GM12878 (cell line): ENCODE measurements at places on chromosomes 12 and 14. TPM values are rescaled to one million over a fixed set of nuclear protein-coding genes. Genes with fewer than 3 reads are reported as not detected.
A peak's percentile ranks its signal among the peaks of the same experiment; 100 is the strongest.

Gene GRIP1
- polyA plus RNA-seq = 0.09 TPM in 1 of 2 replicates, not detected in the other

Gene CIDEB
- 2.8 and 3.3 TPM in 2 replicates for polyA plus RNA-seq

Gene KCNA5
- not detected in 2 replicates for polyA plus RNA-seq

Gene C12orf42
- polyA plus RNA-seq = 2.5 and 2.7 TPM in 2 replicates

DNA sequence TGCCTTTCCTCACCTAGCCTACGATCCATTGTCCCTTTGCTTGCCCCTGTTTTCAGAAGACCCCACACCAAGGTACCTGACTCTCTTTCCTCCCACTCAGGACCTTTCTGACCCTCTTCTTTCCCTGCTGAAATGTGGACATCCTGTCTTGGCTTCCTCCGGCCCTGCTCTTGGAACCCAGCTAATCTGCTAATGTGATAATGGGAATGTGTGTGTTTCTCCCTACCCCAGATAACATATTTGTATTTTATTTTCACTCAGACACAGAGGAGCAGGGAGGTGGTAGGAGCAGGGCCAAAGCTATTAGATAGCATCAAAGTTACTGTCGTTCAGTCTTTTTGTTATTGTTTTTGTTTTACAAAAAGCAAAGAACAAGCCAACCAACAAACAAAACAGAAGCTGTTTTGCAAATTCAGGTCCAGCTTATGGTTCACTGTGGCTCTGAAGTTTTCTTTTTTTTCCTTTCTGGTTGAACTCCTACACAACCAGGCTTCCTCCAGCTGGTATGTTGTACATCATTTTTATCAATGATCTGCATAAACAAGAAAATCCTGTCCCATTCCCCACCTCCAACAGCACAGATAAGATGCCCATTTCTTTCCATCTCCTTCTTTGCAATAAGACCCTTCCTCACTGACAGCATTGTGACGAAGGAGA lies 137.3 kb downstream of the C12orf75 start:
- no peaks in the 10 kb centered on the region for H3K36me3 ChIP-seq
- no peak for DNase-seq
- no peak overlapping the region for H3K4me3 ChIP-seq
- H3K4me1 ChIP-seq = no peaks in the 10 kb centered on the region
- peaks cover 2% of the 10 kb centered on the region; the same call in 1 of the 2 replicates for H3K27me3 ChIP-seq

- no peaks in the 10 kb centered on the region for H3K36me3 ChIP-seq
- no peak for DNase-seq
- no peaks in the 10 kb centered on the region for H3K4me1 ChIP-seq
- no peak overlapping the region for H3K4me3 ChIP-seq
- no peaks in the 10 kb centered on the region for H3K27me3 ChIP-seq
- H3K27ac ChIP-seq = no peak overlapping the region
Observed at GRCh38 chr12:8681129-8681884, 16.5 kb upstream of the RIMKLB start.

GRCh38 chr14:81177225-81177624 lies 43.5 kb downstream of the GTF2A1 start:
- peaks cover 23% of the 10 kb centered on the region for H3K4me1 ChIP-seq
- DNase-seq = no peak
- no peak overlapping the region for H3K4me3 ChIP-seq

DNA sequence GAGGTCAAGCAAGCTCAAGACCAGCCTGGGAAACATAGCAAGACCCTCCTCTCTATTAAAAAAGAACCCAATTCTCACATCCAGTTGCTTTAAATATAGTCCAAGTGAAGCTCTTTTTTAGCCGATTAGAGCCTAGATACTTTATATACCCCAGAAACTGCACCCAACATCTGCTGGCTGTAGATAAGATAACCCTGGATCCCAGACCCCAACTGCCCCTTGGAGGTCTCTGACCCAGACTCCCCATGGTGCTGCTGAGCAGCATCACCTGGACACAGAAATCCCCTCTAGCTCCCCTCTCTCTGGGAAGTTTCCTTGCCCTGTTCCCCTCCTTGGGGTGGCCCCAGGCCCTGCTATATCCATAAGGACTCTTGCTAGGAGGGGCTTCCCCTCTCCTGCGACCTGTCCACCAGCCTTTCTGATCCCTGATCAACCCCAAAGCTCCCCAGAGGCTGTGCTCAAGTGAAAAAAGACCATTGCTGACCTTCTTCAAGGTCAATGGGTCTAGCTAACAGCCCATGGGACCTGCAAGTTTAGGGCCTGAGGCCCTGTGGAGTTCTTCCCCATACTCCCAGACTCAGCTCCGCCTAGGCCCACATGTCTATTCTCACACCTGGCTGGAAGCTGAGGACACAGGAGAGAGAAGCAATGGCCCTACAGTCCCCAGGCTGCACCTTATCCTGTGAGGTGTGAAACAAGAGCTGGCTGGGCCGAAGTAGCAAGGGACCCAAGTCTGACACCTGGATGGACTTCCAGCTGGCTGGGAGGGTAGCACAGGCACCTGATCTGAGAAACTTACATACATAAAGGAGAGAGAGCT lies 56.2 kb downstream of the ARL6IP4 start:
- no peaks in the 10 kb centered on the region for H3K4me1 ChIP-seq
- no peak overlapping the region for H3K4me3 ChIP-seq
- no peaks in the 10 kb centered on the region; the same call in none of the 2 replicates for H3K27me3 ChIP-seq
- no peak for DNase-seq
- H3K36me3 ChIP-seq = no peaks in the 10 kb centered on the region

DNA sequence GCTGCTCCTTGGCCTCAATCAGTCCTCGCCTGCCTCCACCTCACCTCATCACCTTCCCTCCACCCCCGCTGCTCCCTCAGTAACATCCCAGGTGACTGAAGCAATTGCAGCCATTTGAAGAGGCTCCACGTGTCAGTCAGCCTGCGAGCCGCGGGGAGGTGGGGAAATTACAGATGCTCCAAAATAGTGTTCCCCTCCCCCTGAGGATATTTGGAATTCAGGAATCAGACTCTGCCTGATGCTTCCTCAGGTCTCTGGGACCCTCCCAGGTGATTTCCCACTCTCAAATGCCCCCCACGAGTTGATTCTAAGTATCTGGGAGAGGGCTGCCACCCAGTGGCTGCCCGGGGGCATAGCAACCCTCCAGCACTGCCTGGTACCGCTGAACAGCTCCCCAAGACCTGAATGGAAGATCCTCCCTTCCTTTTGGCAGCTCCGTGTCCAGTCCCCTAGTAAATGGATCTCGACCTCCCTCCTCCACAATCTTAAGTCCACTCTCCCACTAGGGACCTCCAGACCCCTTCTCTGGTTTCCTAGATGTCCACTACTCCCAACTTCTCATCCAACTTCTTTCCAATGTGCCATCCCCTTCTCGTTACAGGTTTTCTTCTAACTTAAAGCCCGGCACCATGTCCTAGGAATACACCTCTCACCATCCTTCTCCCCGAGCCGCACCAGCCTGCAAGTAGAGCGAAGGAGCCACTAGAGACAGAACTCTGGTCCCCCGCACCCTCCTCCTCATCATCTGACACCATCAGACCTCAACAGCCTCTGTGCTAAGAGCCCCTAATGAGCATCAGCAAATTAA lies 1.4 kb upstream of the ASIC1 start:
- peaks cover 12% of the 10 kb centered on the region; the same call in 1 of the 2 replicates for H3K27me3 ChIP-seq
- no peaks in the 10 kb centered on the region for H3K36me3 ChIP-seq
- no peak overlapping the region for H3K27ac ChIP-seq
- no peak overlapping the region for H3K4me3 ChIP-seq

- no peaks in the 10 kb centered on the region for H3K36me3 ChIP-seq
- H3K4me1 ChIP-seq = no peaks in the 10 kb centered on the region
- no peak overlapping the region for H3K4me3 ChIP-seq
- DNase-seq = no peak
- H3K27ac ChIP-seq = no peak overlapping the region
Observed at GRCh38 chr12:23860019-23860418, 89.5 kb downstream of the SOX5 start.

- no peak overlapping the region for H3K4me3 ChIP-seq
- no peaks in the 10 kb centered on the region for H3K27me3 ChIP-seq
- H3K36me3 ChIP-seq = no peaks in the 10 kb centered on the region
- DNase-seq = no peak
- H3K27ac ChIP-seq = no peak overlapping the region
Observed at GRCh38 chr14:72663956-72664650, 229.8 kb downstream of the DPF3 start.

DNA sequence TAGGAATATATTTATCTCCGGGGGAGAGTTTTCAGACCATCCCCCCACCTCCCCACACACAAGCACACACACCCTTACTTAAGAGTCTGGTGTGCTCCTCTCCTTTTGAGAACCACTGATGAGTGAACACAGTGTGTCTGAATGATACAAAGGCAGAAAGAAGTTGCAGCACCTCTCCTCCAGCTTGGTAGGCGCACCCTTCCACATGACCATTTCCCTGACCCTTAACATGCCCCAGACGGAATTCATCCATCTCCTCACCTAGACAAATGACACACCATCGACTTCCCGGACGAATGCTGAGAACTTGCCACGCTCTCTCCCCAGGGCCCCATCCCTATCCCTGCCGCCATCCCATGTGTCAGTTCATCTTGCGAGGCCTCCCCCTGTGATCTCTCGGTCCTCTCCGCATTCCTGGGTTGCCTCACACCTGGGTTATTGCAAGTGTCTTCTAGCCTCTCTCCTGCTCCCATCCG lies 3.9 kb downstream of the TNFRSF1A start:
- DNase-seq = no peak
- H3K27me3 ChIP-seq = no peaks in the 10 kb centered on the region
- peaks cover 48% of the 10 kb centered on the region for H3K4me1 ChIP-seq
- H3K36me3 ChIP-seq = peaks cover 4% of the 10 kb centered on the region
- H3K4me3 ChIP-seq = 0 out of 2 replicates have a peak overlapping the region, but pooled peaks have one; percentile 53
